ENCODE measurements at places on chromosomes 13 and 19.

DNA sequence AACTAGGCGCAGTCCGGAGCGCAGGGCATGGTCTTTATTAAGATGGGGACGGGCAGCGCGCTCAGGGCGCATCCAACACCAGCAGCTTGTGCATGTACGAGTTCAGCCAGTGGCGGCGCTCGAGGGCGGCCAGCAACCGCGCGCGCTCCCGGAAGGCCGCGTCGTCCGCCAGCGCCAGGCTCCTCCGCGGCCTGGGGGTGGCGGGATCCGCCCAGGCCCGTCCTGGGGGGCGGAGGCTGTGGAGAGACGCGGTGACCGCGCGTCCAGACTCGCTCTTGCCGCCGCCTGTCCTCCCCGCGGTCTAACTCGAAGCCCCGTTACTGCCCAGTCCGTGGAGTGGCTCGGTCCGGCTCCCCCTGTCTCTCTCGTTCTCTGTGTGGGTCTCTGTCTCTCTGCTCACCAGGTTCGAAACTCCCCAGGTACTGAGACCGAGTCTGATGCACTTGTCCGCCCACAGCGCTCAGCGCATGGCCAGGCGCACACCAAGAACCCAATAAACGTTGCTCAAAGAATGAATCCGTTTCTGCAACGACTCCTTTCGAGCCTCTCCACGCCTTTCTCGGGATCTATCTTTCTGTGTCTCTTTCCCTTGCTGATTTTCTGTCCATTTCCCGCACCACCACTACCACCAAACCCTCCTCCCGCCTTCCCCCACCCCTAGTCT lies 702 bp downstream of the PTH2 start:
- DNase-seq = no peak

DNA sequence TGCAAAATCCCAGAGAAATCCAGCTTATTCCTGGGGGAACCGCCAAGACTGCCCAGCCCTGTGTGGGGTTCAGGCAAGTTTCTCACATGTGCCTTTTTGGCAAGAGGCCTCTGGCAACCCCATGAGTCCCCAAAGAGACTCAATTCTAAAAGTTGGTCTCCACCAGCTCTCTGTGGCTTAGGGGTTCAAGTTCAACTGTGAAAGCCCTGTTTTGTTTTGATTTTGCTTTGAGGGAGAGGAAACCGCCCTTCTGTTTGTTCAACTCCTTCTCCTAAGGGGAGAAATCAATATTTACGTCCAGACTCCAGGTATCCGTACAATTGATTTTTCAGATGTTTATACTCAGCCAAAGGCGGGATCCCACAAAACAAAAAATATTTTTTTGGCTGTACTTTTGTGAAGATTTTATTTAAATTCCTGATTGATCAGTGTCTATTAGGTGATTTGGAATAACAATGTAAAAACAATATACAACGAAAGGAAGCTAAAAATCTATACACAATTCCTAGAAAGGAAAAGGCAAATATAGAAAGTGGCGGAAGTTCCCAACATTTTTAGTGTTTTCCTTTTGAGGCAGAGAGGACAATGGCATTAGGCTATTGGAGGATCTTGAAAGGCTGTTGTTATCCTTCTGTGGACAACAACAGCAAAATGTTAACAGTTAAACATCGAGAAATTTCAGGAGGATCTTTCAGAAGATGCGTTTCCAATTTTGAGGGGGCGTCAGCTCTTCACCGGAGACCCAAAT lies 583 bp upstream of the LDLR start:
- peak; percentile 45 for DNase-seq

DNA sequence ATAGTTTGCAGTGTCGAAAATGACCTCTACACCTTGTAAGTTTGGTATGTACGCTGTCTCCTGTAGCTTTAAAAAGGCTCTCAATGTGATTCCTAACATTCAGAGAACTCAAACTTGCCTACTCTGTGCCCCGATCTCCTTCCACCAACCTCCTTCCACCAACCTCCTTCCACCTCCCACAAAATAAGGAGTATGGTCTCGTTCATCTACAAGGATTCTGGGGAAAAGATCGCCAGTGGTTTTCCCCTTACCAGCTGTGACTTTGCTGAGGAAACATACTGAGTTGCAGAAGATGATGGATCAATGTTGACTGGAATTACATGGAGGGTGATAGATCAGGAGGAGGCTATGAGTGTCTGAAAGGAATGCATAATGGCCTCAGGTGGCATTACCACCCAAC lies 16.0 kb downstream of the MYO16 start:
- DNase-seq = no peak

DNA sequence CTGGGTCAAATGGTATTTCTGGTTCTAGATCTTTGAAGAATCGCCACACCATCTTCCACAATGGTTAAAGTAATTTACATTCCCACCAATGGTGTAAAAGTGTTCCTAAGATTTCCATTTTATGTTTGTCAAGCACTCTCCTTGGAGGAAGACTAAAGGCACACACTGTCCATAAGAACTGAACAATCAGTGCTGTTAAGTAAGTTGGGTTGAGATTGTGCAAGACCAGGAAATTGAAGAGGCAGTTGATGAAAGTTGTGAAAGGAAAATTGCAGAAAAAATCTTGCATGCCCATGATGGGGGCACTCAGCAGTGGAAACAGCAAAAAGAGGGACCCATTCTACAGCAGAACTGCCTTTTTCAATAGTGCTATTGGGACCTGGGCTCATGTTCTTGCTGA lies 323.6 kb downstream of the DLEU7 start:
- no peak for DNase-seq

DNA sequence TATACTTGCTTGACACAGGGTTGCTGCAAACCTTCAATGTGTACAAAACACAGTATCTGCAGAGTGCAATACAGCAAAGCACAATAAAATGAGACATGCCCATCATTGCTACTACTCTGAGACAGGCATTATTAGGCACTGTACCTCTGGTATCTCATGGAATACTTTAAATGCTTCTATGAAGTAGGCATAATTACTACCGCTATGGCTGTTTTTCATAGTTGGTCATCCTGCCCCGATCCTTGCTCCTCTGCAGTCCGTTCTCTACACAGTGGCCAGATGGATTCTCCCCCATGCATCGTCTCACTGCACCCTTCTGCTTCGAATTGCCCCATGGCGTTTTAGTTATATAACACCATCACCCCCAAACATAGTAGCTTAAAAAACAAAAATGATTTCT lies 83.0 kb upstream of the UBL3 start:
- no peak for DNase-seq

DNA sequence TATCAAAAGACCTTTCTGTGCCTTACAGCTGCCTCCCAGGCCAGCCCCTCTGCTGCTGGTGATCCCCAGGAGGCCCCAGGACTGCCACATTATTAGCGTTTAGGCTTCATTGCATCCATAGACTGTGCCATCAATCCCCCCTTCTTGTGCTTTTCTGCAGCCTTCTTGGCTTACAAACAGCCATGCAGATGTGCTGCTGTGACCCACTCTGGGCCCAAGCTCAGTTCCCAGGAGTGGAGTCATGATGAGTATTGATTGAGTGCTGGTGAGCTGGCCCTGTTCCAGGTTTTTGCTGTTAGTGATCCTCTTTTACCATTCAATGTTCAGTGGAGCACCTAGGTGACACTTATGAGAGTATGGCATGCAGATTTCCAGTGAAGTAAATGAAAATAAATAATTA lies 59.9 kb upstream of the SLAIN1 start:
- DNase-seq = no peak

- DNase-seq = no peak
Observed at GRCh38 chr19:16456652-16457194, 15.0 kb downstream of the EPS15L1 start.
